Thyroid gland (tissue), 4 donors: ENCODE measurements at places on chromosomes 16 and 17. TPM values are rescaled to one million over a fixed set of nuclear protein-coding genes. Genes with fewer than 3 reads are reported as not detected.
A peak's percentile ranks its signal among the peaks of the same experiment; 100 is the strongest.

Gene CA4
- total RNA-seq: 22.7 TPM

Gene ACE
- total RNA-seq: 1.1 TPM

Gene TMEM170A
- 28.8 TPM for total RNA-seq

- H3K27ac ChIP-seq: no peak overlapping the region
- no peaks in the 10 kb centered on the region for H3K36me3 ChIP-seq
- no peaks in the 10 kb centered on the region for H3K27me3 ChIP-seq
- peaks cover 27% of the 10 kb centered on the region for H3K4me1 ChIP-seq
Observed at GRCh38 chr16:89404561-89404960, 85.8 kb downstream of the ANKRD11 start.

DNA sequence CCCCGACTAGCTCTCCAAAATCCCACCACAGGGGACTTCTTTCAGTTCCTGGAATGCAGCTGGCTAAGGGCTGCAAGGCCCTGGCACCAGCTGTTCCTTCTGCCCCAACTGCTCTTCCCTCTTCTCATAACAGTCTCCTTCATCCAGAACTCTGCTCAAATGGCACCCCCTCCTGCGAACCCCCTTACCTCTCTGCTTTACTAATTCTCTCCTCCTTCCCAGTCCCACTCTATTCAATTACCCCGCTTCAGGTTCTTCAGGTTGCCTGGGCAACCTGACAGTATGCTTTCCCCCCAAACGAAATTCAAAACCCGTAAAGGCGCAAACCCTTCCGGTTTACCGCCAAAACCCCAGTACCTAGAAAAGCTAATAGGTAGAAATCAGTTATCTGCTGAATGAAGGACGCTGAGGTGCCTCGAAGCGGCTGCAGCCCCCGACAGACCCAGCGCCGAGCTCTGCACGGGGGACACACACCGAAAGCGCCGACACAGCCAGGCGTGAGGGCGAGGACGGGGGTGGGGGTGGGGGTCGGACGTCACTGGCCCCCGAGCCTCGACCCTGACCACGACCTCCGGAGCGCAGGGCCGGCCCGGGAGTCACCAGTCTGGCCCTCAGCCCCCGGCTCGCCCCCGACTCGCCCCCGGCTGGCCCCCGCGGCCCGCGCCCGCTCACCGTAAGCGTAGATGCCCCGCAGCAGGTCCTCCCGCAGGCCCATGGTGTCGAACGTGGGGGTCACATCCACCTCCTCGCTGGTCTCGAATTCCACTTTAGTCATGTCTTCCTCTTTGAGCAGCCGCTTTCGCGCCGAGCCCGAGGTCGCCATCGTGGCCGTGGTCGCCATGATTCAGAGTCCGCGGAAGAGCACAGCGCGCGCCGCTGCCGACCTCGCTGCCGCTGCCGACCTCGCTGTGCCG lies 550 bp downstream of the EIF4A3 start:
- DNase-seq: peak; percentile 22
- H3K36me3 ChIP-seq: peaks cover 26% of the 10 kb centered on the region
- peak overlapping the region; percentile 99 for H3K4me3 ChIP-seq
- H3K27ac ChIP-seq: peak overlapping the region; percentile 94
- peaks cover 22% of the 10 kb centered on the region for H3K4me1 ChIP-seq
- no peaks in the 10 kb centered on the region for H3K27me3 ChIP-seq

GRCh38 chr17:75404731-75405364 lies 630 bp downstream of the GRB2 start:
- H3K36me3 ChIP-seq: no peaks in the 10 kb centered on the region
- H3K27me3 ChIP-seq: no peaks in the 10 kb centered on the region
- peak overlapping the region; percentile 75 for H3K27ac ChIP-seq

GRCh38 chr16:49788986-49789385 lies 66.9 kb downstream of the ZNF423 start:
- no peak overlapping the region for H3K4me3 ChIP-seq
- no peaks in the 10 kb centered on the region for H3K4me1 ChIP-seq
- DNase-seq: no peak
- no peak overlapping the region for H3K27ac ChIP-seq
- no peaks in the 10 kb centered on the region for H3K36me3 ChIP-seq

DNA sequence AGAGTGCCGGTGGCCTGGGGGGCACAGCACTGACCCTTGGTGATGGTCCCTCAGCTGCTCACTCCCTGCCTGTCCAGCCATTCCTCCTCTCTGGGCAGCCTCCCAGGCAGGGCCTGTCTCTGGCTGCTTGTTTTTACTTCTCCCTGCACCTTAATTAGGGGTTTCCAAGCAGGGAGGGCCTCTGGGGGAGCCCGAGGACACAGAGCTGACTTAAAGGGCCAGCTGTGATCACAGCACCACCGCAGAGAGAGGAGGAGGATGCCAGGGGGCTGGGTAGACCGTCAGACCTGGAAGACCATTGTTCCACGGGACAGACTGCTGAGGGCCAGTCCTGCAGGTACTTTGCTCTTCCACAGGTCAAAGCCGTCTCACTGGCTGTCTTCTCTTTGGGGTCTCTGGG lies 1.2 kb upstream of the DPH1 start:
- H3K36me3 ChIP-seq: no peaks in the 10 kb centered on the region
- H3K4me1 ChIP-seq: peaks cover 15% of the 10 kb centered on the region
- no peak overlapping the region for H3K27ac ChIP-seq
- DNase-seq: no peak

GRCh38 chr17:14094676-14095601 lies 25.6 kb downstream of the COX10 start:
- DNase-seq: peak; percentile 52
- H3K4me1 ChIP-seq: peaks cover 54% of the 10 kb centered on the region
- no peak overlapping the region for H3K4me3 ChIP-seq
- peak overlapping the region; percentile 61 for H3K27ac ChIP-seq
- H3K27me3 ChIP-seq: no peaks in the 10 kb centered on the region

- no peaks in the 10 kb centered on the region for H3K36me3 ChIP-seq
- peaks cover 46% of the 10 kb centered on the region for H3K4me1 ChIP-seq
- peak; percentile 50 for DNase-seq
- H3K27ac ChIP-seq: peak overlapping the region; percentile 68
Observed at GRCh38 chr17:57521606-57522005, 223.5 kb downstream of the CCDC182 start.

DNA sequence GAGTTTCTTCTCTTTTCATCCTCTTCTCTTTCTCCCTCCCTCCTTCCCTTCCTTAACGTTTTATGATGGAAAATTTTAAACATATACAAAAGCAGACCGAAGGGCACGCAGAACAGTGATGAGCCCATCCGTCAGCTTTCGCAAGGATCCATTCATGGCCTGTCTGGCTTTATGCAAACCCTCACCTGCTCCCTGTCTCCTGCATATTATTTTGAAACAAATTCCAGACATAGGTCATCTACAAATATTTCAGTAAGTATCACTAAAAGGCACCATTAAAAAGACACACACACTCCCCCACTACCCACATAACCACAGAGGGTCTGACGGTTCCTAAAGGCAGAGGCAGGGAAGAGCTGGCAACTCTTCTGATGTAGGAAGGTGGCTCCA lies 235.0 kb downstream of the NTN1 start:
- no peak overlapping the region for H3K27ac ChIP-seq
- H3K4me1 ChIP-seq: no peaks in the 10 kb centered on the region
- DNase-seq: no peak
- no peaks in the 10 kb centered on the region for H3K36me3 ChIP-seq

DNA sequence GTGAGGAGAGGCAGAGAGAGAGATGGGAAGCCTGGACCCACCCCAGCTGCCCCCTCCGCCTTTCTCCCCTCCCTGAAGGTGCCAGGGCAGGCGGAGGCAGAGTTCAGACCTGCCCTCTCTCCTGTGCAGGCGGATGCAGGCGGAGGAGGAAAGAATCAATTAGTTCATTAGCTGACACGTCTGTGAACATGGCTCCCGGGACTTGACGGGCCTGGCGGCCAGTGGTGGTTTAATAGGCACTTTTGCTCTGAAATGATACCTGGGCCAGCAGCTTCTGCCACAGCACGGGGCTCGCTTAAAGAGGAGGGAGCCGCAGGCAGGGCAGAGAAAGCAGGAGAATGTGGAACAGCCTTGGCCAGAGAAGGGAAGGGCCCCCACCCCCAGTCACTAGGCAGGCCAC lies 98.1 kb downstream of the SDK2 start:
- no peak overlapping the region for H3K27ac ChIP-seq
- H3K4me1 ChIP-seq: peaks cover 25% of the 10 kb centered on the region
- no peaks in the 10 kb centered on the region for H3K36me3 ChIP-seq
- DNase-seq: no peak
